A549 treated with RU486 at 1 μM for 4 hours (cell line): ENCODE measurements at places on chromosomes 2 and 18. TPM values are rescaled to one million over a fixed set of nuclear protein-coding genes. Genes with fewer than 3 reads are reported as not detected.

Gene DSG3
- total RNA-seq, result 0.02 to 0.04 TPM (median 0.02 TPM) in 3 of 5 replicates, not detected in the others

Gene FEV
- not detected in 5 replicates for total RNA-seq

Gene DSG2
- 29.9 to 63.9 TPM (median 58.5 TPM) in 5 replicates for total RNA-seq

Gene OTOS
- not detected in 5 replicates for total RNA-seq

Gene TMEM163
- total RNA-seq, result 0.13 to 0.19 TPM in 2 of 5 replicates, not detected in the others

Gene KCNIP3
- total RNA-seq, result 0.83 to 1.9 TPM (median 1.6 TPM) in 5 replicates

Gene ASB18
- total RNA-seq, result not detected in 5 replicates

Gene ACVR1C
- total RNA-seq, result 0.01 to 0.06 TPM in 2 of 5 replicates, not detected in the others

Gene SEMA4F
- total RNA-seq, result 8.1 to 12.1 TPM (median 9.2 TPM) in 5 replicates

Gene C2orf78
- total RNA-seq, result not detected in 5 replicates

Gene ADRA2B
- total RNA-seq, result 0.06 to 0.10 TPM (median 0.06 TPM) in 4 of 5 replicates, not detected in the other

Gene FAM136A
- 89.9 to 106 TPM (median 99.5 TPM) in 5 replicates for total RNA-seq

Gene IL1F10
- not detected in 5 replicates for total RNA-seq

Gene TCF7L1
- 5.9 to 10.3 TPM (median 7.6 TPM) in 5 replicates for total RNA-seq

Gene SKOR2
- not detected in 5 replicates for total RNA-seq

Gene CRIM1
- 104 to 157 TPM (median 143 TPM) in 5 replicates for total RNA-seq

Gene LAMA1
- 0.05 to 0.08 TPM (median 0.07 TPM) in 5 replicates for total RNA-seq

Gene DDX1
- total RNA-seq, result 116 to 164 TPM (median 126 TPM) in 5 replicates

Gene MRPS9
- total RNA-seq, result 29.4 to 37.1 TPM (median 31.7 TPM) in 5 replicates

Gene FAM124B
- 0.06 TPM in 1 of 5 replicates, not detected in the others for total RNA-seq

Gene NOSTRIN
- 1.7 to 2.3 TPM (median 2.0 TPM) in 5 replicates for total RNA-seq

Gene OR6B3
- total RNA-seq, result not detected in 5 replicates

Gene MTERF4
- 22.5 to 24.5 TPM (median 23.1 TPM) in 5 replicates for total RNA-seq

Gene KDM3A
- total RNA-seq, result 22.8 to 39.0 TPM (median 27.4 TPM) in 5 replicates
